ENCODE measurements at places on chromosomes 2 and 18.

GRCh38 chr18:59834267-59834666, 65.5 kb upstream of the PMAIP1 start:
- DNase-seq, result no peak

DNA sequence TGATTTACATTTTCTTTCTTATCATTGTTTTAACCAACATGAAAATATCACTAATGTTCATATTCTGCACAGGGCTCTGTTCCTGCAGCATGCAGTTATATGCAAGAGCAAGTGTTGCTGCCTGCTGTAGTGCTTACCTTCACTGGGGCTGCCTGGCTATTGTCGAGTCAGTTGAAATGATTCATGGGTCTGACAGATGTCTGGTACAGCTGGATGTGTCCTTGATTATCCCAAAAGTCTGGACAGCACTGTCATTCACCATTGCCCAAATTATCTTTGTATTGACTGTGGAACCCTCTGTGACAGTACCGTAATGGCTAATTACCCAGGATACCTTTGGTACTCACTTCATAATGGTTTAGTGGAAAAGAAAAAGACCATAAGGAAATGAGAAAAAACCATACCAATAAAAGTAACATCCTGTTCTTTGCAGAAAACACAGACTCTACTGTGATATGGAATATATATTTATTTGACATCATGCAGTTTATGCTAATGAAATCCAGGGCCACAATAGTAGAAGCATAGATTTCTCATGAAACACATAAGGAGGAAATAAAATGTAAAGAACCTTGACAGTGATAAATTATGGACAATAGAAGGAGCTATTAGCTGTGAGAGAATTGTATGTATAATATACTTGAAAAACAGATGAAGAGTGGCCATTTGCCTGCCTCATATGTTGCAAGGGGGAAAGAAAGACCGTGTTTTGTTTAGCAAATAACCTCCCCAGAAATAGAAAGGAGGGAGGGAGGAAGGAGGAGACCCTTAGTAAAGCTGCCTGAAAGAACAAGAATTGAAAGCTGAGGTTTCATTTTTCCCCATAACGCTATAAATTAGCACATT, 249.8 kb upstream of the ATP5MC3 start:
- DNase-seq, result no peak

DNA sequence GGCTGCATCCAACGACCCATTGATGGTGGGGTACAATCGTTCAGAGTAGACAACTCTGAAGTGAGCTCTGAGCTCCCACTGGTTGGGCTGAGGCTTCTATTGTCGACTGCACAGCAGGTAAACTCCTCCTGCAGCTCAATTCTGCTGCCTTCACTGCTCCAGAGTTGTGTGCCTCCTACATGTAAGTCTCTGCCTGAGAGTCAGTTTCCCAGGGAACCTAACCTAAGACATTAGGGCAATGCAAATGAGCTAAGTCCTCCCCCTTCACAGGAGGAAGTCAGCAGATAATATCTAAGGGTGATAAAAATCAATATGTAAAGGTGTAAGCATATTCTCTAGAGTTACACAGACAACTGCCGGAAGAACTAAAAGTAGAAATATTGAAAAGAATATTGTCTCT, 22.5 kb upstream of the ACYP2 start:
- DNase-seq, result no peak

- DNase-seq, result no peak
These were observed 264.1 kb downstream of the EXOC6B start for GRCh38 chr2:72561621-72562318.

- DNase-seq, result no peak
These were observed 54.8 kb downstream of the RTP5 start for GRCh38 chr2:241924069-241924908.

DNA sequence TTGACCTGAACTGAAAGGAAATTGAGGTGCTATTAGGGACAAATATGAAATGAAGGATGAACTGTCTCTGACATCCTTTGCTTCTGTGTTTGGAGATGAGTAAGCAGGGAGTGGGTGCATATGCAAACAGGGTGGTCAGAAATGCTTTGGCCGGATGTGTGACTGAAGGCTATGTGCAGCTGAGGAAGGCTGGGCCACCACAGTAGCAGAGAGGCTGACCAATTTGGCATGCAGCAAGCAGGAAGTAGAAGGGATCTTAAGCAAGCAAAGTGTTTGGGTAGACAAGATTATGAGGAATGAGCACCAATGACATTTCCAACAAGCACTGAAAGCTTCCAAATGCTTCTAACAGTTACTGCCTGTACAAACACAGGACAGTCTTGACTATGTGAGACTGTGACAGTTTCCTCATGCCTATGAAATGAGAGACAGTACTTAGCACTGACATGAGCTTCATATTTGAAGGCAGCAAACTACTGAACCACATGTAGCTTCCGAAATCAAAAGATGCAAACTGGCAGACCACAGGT, 3.3 kb upstream of the ACTR3 start:
- DNase-seq, result no peak

- DNase-seq, result no peak
These were observed 66.7 kb upstream of the DNAJC10 start for GRCh38 chr2:182649316-182649715.
